ENCODE measurements at places on chromosomes 4 and X.

DNA sequence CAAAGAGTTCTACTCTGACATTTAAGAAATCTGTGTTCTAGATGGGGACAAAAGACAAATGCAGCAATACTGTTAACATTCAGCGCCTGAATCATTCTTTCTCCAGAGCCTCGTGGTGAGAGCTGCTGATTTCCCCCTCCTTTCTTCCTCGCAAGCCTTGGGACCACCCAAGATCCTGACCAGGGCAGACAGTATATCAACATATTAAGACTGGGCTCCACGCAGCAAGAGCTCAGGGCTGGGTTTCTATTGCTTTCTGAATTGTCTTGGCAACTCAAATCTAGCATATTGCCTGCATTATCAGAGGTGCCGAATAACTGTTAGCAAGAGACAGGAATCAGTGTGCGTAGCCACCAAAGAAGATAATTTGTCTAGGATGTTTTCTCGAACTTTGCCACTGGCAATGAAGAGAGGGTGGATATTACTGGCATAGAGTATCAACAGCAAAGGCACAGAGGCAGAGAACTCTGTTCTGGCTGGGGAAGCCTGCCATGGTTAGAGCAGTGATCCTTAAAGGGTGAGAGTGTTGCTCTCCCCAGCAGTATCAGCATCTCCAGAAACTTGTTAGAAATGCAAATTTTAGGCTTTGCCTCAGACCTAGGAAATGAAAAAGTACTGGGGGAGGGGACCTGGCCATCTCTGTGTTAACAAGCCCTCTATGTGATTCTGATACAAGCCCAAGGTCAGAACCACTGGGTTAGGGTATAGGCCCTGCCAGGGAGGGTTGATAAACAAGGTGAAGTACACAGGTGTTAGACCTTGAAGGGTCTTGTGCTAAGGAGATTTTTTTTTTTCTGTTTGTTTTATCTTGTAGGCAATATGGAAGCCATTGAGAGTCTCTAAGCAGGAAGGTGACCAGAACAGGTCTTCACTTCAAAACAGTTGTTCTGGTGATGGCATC lies 46.2 kb upstream of the MID1IP1 start:
- DNase-seq, result no peak

DNA sequence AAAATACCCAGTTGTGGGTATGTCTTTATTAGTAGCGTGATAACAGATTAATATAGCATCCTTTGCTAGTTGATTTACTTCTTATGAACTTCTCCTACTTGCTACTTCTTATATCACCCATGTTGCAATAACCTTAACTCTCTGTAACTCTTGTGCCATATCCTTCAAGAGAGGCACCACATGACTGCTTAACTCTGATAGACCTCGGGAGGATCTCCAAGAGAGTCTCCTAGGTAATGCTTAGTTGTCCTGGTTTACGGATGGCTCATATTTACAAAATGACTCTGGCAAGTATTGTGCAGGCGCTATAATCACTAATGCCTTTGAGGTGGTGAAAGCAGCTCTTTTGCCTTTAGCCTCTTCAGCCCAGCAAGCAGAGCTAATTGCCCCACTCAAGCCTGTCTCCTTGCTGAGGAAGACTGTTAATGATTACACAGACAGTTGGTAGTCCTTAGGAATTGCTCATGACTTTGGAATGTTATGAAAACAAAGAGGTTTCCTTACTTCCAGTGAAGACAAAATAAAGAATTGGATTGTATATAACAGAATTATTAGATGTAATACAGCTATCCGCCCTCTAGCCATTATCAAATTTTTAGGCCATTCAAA lies 1305.8 kb downstream of the PCDH7 start:
- DNase-seq, result no peak

DNA sequence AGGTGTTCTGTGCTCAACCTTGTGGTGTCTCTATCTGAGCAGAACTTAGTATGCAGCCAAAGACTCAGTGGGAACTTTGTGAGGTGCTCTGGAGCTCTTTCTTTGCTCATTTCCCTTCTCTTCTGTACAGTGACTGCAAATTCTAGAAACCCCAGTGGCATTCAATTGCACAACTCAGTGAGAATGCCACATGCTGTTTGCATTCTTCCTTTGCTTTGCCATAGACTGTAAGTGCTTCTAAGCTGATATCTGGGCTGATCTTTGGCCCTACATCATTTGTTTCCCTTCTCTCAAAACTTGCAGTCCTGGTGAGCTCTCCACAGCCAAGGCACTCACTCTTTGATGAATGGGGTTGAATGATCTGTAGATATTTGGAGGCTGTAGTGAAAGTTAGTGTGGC lies 7.0 kb downstream of the PNMA3 start:
- DNase-seq, result no peak

DNA sequence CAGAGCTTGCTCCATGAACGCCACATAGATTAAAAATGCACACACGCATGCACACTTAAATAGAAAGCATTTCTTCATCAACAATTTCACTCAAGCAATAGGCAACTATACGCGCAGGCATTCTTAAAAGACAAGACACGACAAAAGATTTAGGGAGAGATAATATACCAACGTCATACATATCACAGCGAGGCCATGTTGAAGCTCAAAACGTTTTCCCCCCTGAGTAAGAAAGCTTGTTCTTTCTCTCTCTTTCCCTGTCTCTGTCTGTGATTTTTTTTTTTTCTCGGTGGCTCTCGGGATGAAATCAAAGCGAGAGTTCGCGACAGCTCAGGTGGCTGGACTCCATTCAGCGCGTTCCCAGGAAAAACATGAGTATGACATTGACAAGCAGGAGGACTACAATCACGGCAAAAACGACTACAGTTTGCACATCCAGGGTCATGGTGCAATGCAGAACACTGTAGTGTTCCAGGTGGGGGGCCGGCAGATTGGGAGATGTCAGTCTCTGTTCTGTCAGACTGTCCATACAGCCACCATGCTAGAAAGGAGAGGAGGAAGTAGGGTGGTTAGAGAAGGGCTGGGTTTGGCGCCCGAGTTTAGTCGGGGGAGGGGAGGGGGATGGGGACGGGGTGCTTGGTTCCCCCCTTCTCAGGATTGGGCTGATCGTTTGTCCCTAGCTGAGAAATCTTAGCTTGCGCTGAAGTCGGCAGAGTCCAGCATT lies 30.7 kb downstream of the ARHGEF9 start:
- peak; percentile 0 for DNase-seq

- DNase-seq, result no peak
These were observed 12.8 kb downstream of the APLN start for GRCh38 chrX:129641941-129642340.

GRCh38 chr4:136637071-136637777 lies 895.1 kb downstream of the PCDH18 start:
- no peak for DNase-seq
